ENCODE measurements at places on chromosomes 5 and 9.

- no peak for DNase-seq
Measured at GRCh38 chr9:13110766-13111417, 168.6 kb downstream of the MPDZ start.

- DNase-seq = no peak
Measured at GRCh38 chr9:101716629-101717028, 21.8 kb downstream of the GRIN3A start.

- DNase-seq = no peak
Measured at GRCh38 chr5:44932922-44933585, 124.3 kb downstream of the MRPS30 start.

GRCh38 chr5:14849516-14850294, 21.9 kb downstream of the ANKH start:
- DNase-seq = no peak

Data from thoracic aorta (tissue), 2 donors.